ENCODE measurements at places on chromosomes 11 and 22.

DNA sequence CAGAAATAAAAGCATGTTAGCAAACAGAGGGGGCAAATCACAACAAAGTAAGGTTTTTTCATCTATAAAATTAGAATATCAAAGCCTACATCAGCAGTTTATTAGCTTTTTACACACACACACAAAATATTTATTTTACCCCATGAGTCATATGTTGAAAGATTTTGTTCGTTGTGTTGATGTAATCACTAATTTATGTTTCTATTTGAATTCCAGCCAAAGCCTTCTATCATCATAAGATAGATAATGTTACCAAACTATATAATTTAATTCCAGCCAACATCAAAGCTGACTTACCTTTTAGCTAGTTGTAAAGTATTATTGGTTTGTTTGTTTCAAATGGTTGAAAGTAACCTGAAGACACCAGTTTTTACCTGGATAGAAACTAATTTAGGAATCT lies 458.0 kb upstream of the ARHGAP42 start:
- no peak for DNase-seq

GRCh38 chr11:105618343-105618955 lies 8.6 kb downstream of the GRIA4 start:
- no peak for DNase-seq

DNA sequence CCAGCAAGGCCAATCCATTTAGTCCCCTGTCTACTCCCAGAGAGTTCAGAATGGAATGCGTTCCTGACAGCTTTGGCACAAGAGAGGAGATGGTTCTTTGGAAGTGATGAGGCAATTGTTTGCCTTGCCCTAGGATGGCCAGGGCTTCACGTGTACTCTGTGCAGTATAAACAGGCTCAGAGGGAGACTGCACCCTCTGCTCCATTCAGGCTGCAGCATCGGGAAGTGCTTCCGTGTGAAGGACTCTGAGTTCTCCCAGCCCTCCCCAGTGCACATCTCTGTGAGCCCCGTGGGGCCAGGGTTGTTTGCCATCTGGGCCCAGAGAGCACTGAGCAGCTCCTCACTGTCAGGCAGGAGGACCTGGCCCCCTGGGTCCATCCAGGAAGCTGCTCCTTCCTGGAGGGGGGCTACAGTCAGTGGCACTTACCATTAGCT lies 215.3 kb upstream of the TBCEL start:
- DNase-seq: no peak

DNA sequence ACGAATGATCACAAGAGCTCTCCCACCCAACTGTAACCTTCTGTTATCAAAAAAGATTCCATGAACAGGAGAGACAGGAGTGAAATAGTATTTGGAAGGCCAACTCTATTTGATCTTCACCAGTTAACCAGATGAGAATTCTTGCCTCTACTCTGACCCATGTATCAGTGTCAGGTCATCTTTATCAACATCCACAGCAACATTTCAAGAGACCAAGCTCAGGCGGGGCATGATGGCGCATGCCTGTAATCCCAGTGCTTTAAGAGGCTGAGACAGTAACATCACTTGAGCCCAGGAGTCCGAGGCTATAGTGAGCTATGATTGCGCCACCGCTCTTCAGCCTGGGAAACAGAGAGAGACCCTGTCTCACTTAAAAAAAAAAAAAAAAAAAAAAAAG lies 62.3 kb downstream of the GAB2 start:
- DNase-seq: no peak

DNA sequence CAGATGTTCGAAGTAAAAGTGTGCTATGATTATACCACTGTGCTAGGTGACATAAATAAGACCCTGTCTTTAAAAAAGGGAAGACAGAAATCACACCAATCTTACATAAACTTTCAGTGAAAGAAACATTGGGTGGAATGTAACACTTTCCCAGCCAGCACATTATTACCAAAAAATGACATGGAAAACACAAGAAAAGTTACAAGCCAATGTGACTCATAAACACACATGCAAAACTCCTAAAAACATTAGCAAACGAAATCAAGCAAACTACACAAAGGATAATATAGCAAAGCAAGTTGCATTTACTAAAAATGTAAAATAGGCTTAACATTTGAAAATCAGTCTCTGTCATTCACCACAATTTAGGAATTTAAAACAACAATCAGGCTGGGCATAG lies 47.0 kb downstream of the SBF2 start:
- no peak for DNase-seq

DNA sequence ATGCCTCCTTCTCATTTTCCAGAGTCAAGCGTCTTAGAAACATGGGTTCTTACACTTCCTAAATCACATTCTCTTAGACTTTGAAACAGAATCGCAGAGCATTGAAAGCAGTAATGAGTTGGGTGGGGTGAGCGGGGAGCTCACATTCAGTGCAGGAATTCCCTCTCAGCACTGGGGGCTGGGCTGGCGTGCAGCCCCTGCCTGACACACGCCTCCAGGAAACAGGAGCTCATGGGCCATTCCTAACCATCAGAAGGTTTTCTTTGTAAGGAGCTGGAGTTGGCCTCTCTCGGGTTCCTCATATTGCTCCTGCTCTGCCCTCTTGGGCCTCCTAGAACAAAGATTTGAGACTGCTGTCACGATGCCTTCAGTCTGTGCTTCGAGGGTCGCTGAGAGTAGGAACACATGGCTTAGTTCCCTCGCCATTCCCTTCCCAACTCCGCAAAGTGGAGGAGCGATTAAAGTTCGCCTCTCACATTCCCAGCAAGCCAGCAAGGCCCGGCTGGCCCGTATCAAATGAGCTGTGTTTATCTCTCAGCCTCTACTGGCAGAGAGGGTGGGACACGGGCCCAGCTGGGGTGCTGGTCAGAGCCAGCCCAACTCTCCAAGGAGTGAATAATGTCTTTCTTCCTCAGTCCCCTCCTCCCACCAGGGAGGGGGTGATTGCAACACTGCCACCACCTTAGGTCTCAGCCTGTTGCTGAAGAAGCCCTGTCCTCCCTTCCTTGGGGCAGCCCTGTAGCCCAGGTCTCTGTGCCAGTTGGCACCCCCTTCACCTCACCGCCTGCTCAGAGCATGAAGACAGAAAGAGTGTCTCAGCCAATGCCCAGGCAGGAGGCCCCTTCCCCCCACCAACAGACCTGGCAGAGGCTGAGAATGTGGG lies 10.4 kb downstream of the CHRDL2 start:
- DNase-seq: no peak

DNA sequence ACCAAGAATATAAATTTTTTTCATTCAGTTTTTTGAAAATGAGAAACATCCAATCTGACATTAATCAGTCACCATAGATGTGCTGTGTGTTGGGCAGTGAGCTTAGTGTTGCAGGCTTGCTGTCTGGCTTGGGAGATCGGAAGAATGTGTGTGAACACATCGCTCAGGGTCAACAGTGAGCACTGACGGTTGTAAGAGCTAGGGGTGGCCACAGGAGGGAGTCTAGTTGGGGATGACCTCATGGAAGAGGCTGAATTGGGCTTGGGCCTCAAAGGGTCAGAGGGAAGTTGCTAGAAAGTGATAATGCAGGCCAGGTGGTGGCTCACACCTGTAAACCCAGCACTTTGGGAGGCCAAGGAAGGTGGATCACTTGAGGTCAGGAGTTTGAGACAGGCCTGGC lies 375.4 kb downstream of the DDX10 start:
- no peak for DNase-seq

DNA sequence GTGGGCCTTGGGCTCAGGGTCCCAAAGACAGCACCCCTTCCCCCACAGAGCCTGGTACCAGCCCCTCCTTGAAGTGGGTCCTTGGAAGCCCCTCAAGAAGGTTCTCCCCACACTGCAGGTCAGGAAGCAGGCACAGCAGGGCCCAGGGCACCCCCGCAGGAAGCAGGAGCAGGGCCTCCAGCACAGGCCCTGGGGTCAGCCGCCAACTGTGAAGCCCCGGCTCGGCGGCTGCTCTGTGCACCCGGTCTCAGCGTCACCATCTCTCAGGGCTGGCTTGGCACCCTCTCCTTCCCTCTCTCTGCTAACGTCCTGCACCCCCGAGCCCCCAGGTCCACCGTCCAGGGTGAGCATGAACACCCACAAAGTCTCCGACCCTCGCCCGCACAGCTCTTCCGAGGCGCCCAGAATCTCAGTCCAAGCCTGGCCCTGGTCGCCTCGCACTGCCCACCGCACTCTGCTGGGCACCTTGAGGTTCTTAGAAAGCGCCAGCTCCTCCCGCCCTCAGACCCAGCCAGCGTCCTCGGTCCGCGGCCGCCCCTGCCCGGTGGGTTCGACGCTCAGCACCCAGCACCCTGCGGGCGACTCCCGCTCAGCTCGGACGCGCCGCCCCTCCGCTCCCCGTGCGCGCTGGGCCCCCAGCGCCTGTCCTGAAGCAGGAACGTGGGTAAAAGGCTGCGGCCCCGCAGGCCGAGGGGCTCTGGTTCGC lies 1.4 kb upstream of the SIGIRR start:
- DNase-seq: no peak

DNA sequence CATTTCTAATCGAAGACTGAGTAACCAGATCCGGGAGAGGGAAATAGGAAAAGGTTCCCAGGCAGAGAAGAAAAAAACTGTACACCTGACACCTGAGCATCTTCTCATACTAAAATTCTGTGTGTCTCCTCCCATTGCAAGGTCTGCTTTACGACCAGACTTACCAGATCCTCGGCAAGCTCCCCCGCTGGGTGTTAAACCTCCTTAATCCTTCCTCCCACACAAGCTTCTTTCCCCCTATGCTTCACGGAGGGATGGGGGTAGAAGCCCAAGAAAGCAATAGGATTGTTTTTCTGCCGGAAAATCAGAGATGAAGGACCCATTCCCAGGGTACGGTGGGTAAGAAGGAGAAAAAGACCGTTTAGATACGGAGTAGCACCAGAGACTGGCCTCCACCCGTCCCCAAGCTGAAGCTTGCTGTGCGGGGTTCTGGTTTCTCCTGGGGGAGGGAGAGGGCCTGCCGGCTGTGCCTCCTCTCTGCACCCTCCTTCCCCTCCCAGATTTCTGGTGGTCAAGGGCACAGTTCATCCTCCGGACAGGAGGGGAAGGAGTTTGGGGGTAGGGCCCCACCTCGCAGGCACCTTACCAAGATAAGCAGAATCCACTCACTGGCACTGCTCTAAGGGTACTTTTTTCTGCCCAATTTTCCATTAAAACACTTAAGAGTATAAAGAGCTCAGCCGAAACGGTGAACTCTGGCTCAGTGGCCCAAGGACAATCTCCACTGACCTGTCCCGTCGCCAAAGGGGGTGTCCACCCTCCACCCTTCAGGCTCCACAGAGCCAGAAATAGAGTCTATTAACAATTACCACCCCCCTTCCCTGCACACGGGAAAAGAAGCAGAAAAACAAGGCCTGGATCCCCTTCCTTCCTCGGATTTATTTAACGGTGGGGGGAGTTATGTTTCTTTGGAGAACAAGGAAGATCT lies 1.2 kb downstream of the TOB2 start:
- DNase-seq: no peak

- no peak for DNase-seq
These were observed 30.8 kb upstream of the SORL1 start for GRCh38 chr11:121421149-121421901.

DNA sequence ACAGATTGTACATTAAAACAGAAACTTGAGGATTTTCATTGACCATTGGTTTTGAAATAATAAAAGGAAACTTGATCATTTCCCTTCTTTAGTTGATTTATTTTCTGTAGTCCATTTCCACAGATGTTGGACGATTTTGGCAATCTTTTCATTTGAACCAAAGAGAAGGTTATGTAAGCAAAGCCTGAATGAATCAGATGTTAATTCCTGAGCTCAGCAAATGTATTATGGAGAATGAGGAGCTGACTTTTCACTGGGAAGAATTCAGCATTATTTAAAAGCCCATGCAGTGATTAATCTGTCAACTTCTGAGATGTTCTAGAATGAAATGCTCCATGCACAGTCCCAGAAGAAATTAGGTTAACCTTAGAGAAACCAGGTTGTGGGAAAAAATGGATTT lies 29.0 kb downstream of the ELMOD1 start:
- no peak for DNase-seq

DNA sequence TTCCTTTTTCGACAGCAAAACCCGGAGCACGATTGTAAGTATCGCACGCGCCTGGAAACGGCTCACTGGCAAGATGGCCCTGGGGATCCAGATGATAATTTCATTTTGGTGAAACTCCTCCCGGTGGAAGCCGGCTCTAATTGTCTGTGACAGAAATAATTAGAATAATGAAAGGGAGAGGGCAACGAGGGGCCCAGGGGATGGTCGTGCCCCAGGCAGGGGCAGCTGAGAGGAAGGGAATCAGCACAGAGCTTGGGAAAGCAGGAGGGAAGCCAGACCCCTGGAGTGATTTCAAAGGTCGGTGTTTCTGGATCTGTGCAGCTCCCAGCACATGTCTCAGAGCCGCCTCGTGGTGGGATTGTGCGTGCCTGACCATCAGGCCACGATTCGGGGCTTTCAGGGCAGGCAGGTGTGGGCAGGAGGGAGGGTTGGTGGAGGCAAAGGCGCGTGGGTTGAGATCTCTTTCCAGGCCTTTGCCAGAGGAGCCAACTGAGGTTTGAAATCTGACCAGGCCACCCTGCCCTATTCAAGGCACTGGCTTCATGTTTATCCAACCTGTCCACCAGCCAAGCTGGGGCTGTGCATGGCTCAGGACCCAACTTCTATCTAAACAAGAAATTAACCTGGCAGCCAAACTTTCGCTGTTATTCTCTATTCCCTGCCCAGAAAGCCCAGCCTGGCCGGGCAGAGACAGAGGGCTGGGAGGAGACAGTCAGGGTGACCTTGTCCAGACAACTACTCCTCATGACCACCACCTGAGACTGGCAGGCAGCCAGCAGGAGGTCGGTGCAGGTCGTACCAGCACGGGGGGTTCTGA lies 27.8 kb downstream of the ANO1 start:
- no peak for DNase-seq

DNA sequence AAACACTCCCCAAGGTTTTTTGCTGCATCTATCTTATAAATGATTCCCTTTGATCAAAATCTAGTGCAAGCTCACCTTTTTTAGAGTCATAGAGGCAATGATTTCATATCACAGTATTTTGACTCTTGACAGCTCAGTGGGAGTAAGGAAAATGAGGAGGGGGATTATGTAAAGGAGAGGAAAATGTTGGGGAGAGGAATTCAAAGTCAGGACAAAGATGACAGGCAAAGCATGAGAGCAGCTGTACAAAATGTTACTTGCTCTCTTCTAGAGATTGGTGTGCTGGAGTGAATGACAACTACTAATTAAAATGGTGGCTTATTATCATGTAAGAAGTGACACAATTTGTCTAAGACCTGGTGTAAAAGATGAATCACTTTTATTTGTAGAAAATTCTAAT lies 644.6 kb upstream of the CHORDC1 start:
- DNase-seq: no peak

GRCh38 chr11:18100926-18101656 lies 4.8 kb downstream of the SAAL1 start:
- DNase-seq: no peak

GRCh38 chr22:17576470-17576869 lies 13.2 kb downstream of the SLC25A18 start:
- DNase-seq: no peak

GRCh38 chr11:64357446-64357845 lies 1.5 kb upstream of the RPS6KA4 start:
- no peak for DNase-seq
